ENCODE measurements at places on chromosomes 5 and 9.

DNA sequence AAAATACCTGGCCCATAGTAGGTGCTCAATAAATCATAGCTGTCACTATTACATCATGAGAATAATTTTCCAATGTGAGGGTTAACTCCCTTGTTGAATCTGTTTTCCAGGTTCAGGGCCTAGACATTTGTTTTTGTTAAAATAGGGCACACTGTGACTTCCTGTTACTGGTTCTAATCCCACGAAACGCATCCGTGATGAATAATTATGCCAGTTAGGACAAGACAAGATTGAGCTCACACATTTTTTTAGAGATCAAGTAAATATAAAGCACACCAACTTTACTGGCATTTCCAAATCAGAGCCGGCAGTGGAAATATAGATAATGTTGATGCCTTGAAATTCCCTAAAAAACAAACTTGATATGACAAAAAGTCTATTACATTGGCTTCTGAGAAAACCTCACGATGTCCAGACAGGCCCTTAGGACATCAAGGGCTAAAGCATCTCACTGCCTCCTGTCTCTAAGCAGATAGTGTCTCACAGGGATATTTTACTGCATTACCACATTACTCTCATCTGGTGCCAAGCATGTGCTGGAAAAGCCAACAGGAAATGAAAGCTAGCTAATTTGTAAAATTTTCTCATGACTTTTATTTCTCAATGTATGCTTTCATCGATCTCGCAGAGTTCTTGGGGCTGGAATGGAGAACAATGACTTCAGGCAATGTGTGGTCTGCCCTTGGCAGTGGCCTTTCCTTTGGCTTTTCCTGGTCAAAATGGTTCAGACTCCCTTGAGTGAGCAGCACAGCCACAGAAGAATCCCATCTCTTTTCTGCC, 414.3 kb upstream of the PAPPA start:
- DNase-seq, result no peak

- DNase-seq, result no peak
Observed at GRCh38 chr5:15560421-15560820, 60.4 kb downstream of the FBXL7 start.

DNA sequence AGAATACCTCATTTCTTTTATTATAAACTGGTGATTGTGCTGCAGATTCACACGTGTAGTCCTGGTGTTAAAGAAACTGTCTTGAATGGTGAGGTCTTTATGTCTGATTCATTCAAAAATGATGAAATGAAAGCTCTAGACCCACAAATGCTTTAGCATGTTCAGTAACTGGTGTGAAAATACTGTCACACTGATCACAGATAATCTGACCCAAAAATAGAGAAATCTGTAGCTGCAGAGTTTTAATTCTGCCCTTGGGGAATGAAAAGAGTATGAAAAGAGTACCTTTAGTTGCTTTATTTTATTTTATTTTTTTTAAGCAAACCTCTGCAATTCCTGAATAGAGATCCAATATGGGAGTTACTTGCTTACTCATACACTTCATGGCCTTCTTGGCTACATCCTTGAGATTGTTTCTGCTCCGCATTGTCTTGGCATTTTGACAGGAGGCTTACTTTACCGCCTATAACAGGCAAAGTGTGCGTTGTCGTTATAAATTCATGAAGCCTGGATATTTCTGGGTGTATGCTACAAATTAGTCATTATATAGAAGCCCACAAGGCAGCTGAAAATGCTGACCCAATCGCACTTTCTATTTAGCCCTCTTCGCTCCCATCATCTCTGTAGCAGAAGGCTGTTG, 2.7 kb downstream of the RGMB start:
- DNase-seq, result no peak

GRCh38 chr9:136505406-136506403, 22.9 kb upstream of the SEC16A start:
- no peak for DNase-seq

DNA sequence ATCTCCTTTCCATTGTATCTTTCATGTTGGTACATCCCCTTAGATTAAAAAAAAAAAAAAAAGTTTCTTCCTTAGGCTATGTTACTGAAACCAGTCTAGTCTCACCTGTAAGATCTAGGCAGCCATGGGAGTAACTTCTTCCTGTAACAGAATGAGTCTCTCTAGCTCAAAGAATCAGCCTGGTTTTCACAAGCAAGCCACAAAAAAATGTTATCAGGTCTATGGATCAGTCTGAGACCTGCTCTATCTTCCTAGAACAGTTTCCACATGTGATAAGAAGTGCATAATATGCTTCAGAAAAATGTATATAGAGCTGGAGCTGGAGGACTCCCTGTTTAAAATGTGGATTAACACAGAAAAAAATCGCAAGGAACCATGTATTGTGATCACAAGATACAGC, 53.8 kb downstream of the ARRDC3 start:
- no peak for DNase-seq

GRCh38 chr5:178281331-178281730, 48.7 kb upstream of the PHYKPL start:
- no peak for DNase-seq

GRCh38 chr5:116452774-116453368, 121.8 kb downstream of the SEMA6A start:
- no peak for DNase-seq

GRCh38 chr9:106423575-106423974, 439.4 kb upstream of the ZNF462 start:
- no peak for DNase-seq

DNA sequence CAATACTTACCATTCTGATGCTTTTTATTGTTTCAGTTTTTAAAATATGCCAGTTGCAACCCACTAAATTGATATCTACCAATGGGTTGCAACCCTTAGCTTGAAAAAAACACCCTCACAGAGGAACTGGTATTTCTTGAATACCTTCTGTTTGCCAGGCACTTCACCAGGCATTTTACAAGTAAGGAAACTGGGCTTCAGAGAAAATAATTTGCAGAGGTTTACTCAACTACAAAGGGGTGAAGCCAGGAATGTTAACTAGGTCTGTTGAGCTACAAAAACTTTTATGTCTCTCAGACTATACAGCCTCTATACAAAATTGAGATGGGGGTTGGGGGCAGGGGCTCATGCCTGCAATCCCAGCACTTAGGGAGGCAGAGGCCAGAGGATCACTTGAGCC, 65.0 kb downstream of the STX17 start:
- DNase-seq, result no peak

DNA sequence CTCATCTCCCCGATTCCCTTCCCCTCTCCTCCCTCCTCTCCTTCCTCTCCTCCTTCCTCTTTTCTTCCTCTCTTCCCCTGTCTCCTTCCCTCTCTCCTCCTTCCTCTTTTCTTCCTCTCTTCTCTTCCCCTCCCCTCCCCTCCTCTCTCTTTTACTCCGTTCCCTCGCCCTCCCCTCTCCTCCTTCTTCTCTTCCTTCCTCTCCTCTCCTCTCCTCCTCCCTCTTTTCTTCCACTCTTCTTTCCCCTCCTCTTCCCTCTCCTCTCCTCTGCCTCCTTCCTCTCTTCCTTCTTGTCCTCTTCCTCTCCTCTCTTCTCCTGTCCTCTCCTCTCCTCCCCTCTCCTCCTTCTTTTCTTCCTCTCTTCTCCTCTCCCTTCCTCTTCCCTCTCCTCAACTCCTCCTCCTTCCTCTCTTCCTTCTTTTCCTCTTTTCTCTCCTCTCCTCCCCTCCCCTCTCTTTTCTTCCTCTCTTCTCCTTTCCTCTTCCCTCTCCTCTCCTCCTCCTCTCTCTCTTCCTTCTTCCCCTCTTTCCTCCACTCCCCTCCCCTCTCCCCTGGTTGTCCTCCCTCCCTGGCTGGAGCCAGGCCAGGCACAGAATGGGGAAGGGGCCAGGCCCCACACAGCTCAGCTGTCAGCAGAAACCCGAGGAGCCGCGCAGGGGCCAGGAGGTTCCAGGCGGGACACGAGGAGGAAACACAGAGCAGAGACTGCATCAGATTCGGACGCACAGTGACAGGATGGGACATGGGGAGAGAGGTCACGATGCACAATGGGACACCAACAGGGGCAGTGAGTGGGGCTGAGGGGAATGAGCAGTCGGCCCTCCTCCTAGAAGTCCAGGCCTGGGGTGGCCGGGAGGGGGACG, 48.0 kb downstream of the CAMK2A start:
- no peak for DNase-seq

GRCh38 chr9:130630506-130631330, 33.7 kb upstream of the PRDM12 start:
- no peak for DNase-seq

- no peak for DNase-seq
Observed at GRCh38 chr5:146068206-146068605, 37.2 kb downstream of the PLAC8L1 start.

DNA sequence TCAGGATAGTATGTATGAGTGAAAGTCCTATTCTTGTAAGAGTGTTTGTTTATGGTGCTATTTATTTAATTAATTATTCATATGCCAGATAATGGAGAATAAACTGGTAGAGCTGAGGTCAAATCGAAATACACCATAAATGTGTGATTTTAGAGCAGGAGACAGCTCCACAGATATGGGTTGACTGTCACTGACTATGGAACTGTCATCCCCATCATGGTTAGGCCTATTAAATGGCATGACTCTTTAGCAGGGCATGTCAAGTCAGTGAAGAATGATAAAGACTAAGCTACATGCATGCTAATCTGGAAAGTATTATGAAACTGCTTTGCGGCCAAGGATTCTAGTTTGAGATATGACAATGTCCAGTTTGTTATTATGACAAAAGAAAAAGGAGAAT, 658.6 kb downstream of the ISL1 start:
- no peak for DNase-seq

GRCh38 chr5:119468286-119468685, 16.0 kb downstream of the HSD17B4 start:
- DNase-seq, result no peak

DNA sequence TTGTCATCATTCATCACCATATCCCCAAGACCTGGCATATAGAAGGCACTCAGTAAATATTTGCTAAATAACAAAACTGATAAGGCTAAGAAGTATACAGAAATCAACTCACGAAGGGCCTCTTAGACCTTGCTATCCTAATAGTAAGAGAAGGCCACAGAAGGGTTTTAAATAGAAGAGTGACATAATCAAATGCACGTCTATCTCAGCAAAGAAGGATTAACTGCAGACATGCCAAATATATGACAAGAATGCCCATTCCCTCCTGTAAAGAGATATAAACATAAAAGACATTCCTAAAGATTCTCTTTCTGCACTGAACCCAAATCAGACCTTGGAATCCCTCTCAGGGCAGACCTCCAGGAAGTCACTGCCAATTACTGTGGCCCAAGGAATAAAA, 34.1 kb downstream of the ECPAS start:
- no peak for DNase-seq

DNA sequence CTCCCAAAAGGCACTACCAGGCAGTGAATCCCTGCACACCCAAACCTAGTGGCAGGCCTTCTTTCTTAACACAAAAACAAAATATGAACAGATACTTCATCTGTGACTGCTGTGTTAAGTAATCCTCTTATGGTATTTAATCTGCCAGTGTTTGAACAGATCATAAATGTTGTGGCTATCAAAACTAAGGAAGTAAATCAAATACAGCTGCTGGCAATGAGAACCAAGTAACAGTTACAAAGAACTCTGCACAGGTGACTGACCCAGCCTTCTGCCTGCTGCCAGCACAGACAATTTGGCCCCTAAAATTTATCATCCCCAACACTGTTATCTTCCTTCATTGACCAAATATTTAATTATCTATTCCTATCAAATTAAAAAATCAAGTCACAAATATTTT, 78.0 kb downstream of the GNAQ start:
- DNase-seq, result no peak

GRCh38 chr9:136160381-136160841, 41.7 kb upstream of the TMEM250 start:
- no peak for DNase-seq

- DNase-seq, result no peak
Observed at GRCh38 chr9:109859447-109859846, 79.4 kb downstream of the PALM2AKAP2 start.

GRCh38 chr5:37189355-37189754, 59.8 kb downstream of the CPLANE1 start:
- DNase-seq, result no peak

DNA sequence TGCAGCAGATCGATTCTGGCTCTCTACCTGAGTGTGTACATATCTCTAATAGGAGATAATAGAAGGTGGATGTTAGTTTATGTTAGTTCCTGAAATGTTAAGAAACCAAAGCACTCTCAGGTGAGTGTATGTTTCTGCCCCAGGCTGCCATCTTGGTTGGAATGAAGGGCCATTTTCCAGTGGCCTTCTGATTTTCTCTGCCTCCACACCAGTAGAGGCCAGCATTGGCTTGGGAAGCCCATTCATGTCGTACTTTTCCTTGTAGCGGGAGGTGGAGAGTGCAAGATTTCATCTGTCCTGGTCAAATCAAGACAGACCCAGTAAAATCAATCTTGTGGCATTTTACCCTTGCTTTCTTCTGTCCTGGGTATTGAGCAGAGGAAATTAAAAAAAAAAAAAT, 91.0 kb downstream of the GAS1 start:
- DNase-seq, result no peak

- peak; percentile 80 for DNase-seq
Observed at GRCh38 chr5:4868140-4868735, 271.9 kb upstream of the ADAMTS16 start.

- no peak for DNase-seq
Observed at GRCh38 chr9:93955981-93956784, 1.0 kb upstream of the BARX1 start.

GRCh38 chr9:126319671-126320070, 7.0 kb upstream of the MVB12B start:
- DNase-seq, result no peak

DNA sequence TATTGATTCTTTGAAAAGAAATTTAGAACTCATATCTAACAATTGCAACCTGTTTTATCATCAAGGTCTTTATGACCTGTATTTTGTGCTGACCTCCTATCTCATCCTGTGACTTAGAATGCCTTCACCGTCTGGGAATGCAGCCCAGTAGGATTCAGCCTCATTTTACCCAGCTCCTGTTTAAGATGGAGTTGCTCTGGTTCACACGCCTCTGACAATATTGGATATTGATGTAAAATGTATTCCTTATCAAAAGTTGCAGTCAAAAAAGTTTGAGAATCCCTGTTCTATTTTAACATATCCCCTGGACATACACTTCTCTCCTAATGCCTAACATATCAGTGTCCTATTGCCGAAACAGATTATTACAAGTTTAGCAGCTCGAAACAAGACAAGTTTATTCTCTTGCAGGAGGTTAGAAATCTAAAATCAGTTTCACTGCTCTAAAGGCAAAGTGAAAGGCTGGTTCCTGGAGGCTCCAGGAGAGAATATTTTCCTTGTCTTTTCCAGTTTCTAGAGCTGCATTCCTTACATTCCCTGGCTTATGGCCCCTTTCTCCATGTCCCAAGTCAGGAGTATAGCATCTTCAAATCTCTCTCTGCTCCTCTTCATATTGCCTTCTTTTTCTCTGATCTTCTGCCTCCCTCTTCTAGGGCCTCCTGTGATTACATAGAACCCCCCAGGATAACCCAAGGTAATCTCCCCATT, 31.5 kb upstream of the LVRN start:
- no peak for DNase-seq

- DNase-seq, result no peak
Observed at GRCh38 chr5:88952996-88953643, 70.1 kb upstream of the MEF2C start.

- DNase-seq, result no peak
Observed at GRCh38 chr5:8068078-8068477, 199.1 kb downstream of the MTRR start.

- peak; percentile 8 for DNase-seq
Observed at GRCh38 chr9:100322954-100323536, 29.7 kb downstream of the TEX10 start.
